ENCODE measurements at places on chromosomes 11 and 22.

DNA sequence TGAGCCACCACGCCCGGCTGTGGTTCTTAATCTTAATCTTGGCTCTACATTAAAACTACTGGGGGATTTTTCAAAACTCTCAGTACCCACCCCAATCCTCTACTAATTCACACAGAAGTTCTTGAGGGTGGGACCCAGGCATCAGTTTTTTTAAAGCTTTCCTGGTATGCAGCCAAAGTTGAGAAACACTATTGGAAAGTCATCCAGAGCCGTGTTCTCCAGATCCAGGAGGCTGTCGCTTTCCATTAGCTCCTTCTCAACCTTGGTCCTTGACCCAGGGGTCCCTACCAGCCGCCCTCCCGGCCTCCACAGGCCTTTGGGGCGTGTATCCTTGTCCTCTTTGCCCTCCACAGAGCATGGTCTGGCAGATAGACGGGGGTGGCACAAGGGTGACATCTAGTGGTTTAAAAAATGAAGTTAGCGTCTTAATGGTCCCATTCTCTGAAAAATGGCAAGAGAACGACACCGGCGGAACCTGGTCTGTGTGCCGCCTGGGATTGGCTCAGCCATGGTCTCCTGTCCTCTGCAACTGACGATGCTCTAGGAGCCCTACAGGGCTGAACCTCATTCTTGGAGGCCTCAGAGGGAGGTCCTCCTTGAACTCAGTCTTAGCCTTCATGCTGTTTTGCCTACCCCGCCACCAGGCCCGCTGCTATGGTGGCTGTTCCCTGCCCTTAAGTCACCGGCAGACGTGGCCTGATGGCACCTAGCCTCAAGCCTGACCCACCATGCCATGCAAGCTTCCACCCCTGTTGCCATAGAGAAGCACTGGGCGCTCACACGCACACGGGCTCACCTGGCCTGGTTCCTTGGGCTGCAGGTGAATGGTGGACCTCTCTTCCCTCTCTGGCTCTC, 152.0 kb upstream of the SYN3 start:
- no peak for DNase-seq

DNA sequence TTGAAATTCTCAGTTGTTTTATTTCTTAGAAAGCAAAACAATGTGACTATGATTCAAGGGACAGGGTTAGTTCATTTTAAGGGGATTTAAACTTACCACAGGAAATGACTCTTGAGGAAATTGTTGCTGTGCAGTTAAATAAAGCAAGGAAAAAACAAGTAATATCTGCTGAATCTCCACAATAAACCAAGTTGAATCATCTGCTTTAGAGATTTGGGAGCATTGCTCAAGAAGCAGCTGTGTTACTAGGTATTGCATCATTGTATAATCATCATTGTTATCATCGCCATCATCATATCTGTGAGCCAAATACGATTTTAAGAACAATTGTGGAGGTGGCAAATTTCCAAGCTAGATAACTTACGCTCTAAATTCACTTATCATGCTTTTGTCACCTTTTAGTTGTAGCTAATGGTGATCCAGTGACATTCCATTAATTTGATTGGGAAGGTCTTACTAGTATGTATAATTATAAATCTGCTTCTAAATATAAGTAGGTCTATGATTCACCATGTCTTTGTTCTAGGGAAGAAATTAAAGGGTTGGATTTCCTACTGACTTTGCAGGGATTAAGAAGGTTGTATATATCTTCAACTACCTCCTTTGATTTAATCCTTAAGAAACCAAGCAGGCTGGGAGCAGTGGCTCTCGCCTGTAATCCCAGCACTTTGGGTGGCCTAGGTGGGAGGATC, 19.9 kb downstream of the MMP10 start:
- no peak for DNase-seq

- DNase-seq: no peak
Observed at GRCh38 chr11:1267441-1268100, 41.9 kb downstream of the TOLLIP start.

- DNase-seq: no peak
Observed at GRCh38 chr22:37559521-37559900, 769 bp upstream of the CDC42EP1 start.

GRCh38 chr11:84720706-84721402, 906.3 kb downstream of the DLG2 start:
- no peak for DNase-seq
